ENCODE measurements at places on chromosomes 11 and 22. TPM values are rescaled to one million over a fixed set of nuclear protein-coding genes. Genes with fewer than 3 reads are reported as not detected.

Gene OR5AN1
- total RNA-seq, result not detected

Gene HPX
- total RNA-seq, result 1.4 TPM

Gene ZNF202
- total RNA-seq, result 5.0 TPM

Gene MAFF
- total RNA-seq, result 44.0 TPM

Gene BRSK2
- 0.26 TPM for total RNA-seq

Gene IGLL1
- not detected for total RNA-seq

Gene ANGPTL5
- 0.92 TPM for total RNA-seq

Gene LDHAL6A
- total RNA-seq, result not detected

Gene SPON1
- 4.6 TPM for total RNA-seq

Gene COMMD9
- 28.5 TPM for total RNA-seq

Gene TESMIN
- total RNA-seq, result 0.13 TPM

Gene RIMBP3C
- total RNA-seq, result 0.19 TPM
